Panc1 (cell line): ENCODE measurements at places on chromosomes 11 and 22. TPM values are rescaled to one million over a fixed set of nuclear protein-coding genes. Genes with fewer than 3 reads are reported as not detected.

DNA sequence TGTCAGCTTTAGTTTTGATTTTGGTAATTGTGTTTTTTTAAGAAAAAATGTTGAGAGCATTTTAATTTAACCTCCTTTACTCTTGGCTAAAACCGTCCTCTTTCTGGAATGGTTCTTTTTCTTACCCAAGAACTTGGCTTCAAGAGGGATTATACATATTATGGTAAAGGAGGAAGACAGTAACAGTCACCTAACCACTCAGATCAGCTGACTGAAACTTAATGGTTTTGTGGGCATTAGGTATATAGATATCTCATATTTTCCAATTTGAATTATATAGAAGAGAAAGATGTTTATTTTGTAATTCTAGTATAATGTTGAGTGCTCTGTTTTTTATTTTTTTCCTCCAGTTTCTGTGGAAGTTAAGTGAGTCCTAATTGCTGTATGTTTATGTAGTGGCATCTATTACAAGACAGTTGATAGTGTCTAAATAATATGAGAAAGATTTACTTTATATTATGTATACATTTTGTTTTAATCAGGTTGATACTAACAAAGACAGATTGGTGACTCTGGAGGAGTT is 36.6 kb upstream of the NCR3LG1 start:
- DNase-seq: no peak

DNA sequence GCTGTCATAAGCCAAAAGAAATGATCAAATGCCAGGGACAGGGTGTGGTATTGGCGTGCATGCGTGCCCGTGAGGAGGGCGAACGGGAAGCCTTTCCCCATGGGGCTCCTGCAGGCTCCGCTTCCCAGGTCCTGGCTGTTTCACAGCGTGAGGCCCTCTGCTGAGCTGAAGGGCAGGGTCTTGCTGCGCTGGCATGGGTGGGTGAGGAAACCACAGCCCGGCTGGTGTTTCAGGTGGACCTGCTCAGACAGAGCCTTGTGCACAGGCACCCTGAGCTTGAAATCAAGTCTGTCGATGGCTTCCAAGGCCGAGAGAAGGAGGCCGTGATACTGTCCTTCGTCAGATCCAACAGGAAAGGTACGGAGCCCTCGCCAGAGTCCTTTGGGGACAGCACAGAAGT is 31.4 kb downstream of the IGHMBP2 start:
- no peak for DNase-seq

DNA sequence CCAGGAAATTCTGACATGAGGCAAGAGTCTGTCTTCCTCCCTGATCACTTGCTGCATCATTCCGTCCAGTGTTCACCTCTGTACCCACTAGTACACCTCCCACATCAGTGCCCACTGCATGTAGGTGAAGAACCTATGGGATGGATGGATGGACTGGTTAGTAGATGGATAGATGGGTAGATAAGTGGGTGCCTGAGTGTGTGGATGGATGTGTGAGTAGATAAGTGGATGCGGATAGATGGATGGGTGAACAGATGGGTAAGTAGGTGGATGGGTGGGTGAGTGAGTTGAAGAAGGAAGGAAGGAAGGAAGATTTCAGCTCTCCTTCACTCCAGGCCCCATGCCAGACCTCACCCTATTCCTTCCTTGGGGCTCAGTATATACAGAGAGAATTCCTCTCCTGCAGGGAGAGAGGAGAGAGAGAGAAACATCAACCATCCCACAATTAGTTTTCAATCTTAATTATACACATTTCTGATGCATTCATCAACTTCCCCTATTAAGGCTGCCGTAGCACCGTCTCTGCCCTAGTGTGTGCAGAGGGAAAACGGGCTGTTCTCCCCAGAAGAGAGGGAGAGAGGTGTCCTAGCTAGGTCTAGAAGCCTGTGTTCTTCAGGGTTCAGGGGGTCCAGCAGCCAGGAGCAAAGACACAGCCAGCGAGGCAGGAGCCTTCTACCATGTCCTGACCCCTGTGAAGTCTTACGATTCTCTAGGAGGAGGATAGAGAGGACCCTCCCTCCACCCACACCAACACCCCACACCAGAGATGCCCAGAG is 125.3 kb downstream of the BUD13 start:
- DNase-seq: no peak

DNA sequence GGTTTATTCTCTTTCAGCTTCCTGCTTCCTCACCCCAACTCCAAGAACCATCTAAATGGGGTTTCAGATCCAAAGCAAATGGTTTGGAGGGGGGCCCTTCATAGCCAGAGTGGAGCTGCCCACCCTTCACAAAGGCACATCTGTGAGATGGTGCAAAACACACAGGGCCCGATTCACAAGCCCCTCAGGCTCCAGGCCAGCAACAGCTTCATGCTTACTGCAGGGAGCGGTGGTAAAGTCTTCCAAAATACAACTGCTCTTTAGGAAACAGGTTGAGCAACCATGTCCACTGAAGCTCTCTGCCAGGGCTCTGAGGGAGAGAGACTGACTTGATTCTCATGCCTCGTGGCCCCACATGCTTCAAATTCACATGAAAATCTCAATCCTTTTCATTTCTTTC is 213.0 kb upstream of the NARS2 start:
- DNase-seq: no peak

DNA sequence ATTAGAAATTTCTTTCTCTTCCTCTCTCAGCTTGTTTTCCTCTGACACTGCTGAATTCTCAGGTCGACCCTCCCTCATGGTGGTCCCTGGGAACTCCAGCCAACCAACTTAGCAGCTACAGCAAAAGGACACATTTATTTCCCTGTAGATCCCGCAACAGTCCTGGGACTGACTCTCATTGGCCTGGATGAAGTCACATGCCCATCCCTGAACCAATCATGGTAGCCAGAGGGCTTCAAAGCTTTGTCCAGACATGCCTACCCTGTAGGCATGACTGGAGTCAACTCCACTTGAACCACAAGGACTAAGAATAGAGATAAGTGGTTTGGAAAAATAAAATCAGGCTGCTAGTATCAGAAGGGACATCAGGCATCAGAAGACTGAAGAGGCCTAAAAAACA is 84.6 kb upstream of the LRRC55 start:
- DNase-seq: no peak

DNA sequence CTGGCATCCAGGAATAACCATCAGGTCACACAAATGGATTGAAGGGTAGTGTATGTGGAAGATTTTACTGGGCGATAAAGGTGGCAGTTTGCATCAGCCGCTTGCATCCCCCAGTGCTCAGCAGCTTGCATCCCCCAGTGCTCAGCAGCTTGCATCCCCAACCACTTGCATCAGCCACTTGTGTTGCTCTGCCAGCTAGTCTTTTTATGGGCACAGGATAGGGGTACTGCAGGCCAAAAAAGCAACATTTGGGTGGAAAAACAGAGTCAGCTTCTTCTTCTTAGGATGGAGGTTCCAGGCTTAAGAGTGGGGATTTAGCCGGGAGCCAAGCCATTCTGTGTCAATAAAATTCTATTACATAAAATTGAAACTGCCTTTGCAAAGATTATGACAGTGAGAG is 23.2 kb upstream of the FEZ1 start:
- no peak for DNase-seq

DNA sequence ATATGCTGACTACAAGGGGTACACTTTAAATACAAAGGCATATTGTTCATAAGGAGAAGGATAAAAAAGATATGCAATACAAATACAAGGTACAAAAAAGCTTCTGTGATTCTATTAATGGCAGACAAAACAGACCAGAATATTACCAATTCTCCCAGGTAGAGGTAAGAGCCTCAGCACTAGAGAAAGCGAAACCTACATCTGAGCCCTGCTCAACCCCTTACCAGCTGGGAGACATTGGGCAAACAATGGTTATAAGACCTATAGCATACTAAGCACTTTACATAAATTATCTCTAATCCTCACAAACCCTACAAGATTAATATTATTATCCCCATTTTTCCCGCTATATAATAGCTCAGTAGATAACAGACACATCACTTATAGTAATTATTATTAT is 41.2 kb upstream of the LRRC55 start:
- no peak for DNase-seq

DNA sequence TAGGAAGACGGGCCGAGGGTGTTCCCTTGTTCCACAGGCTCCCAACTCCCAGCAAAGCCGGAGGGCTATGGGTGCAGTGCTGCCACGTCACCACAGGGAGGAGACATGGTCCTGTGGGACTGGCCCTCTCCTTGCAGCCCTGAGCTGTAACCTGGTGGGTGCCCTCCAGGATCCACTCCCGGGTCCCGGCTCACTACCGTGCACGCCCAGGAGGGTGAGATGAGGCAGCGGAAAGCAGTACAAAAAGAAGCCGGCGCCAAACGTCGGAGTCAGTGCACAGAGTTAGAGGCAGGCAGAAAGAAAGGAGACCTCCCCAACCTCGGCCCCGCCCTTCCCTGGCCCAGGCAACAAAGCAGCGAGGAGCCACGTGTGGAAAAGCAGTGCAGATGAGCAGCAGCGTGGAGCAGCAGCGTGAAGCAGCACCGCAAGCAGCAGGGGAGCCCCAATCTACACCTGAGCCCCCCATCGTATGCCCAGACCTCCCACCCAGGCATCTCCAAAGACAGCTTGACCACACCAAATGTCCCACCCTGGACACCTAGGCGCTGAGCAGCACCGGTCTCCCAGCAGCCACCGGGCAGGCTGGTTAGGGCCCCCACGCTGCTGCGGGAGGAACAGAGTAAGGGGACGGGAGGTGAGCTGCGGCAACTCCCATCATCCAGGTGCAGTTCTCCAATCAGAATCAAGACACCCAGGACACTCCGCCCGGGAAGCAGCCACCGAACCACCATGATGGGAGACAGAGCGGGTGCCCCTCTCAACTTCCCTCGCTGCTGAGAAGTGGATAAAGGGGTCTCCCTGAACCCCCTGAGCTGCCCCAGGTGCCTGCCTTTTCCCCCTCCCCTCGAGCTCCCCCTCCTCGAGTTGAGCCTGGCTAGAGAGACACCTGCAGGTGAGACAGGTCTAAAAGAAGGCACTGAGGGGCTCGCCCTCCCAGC is 28.8 kb downstream of the IGSF9B start:
- peak; percentile 53 for DNase-seq

GRCh38 chr11:117790279-117790678 is 6.7 kb downstream of the DSCAML1 start:
- no peak for DNase-seq

DNA sequence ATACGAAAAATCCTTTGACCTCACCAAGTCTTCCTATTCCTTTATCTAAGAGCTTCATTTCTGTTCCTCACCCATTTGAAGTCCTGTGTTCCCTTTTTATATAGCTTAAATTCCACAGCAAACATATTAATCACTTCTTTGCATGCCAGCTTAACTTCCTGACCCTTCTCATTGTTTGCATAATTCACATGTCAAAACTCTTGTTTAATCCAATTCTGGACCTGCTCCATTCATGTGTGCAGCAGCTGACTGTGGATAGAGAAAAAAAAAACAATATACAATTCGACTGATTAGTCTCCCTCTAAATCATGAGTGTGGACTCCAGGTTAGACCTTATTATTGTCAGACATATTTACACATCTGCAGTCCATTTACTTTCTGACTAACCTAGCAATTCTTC is 991.2 kb upstream of the TENM4 start:
- DNase-seq: no peak

The SLC22A6 gene
- not detected for total RNA-seq
